ENCODE measurements at places on chromosomes 16 and 17.
A peak's percentile ranks its signal among the peaks of the same experiment; 100 is the strongest.

GRCh38 chr17:58082870-58083490 lies at the start of gene DYNLL2:
TSS of gene DYNLL2 (plus strand) at chr17:58083419. CDS start at chr17:58087091, 3,672 bp downstream.
- DNase-seq = peak; percentile 93

GRCh38 chr17:38616361-38616760 lies 10.6 kb upstream of the SRCIN1 start:
- DNase-seq = no peak

DNA sequence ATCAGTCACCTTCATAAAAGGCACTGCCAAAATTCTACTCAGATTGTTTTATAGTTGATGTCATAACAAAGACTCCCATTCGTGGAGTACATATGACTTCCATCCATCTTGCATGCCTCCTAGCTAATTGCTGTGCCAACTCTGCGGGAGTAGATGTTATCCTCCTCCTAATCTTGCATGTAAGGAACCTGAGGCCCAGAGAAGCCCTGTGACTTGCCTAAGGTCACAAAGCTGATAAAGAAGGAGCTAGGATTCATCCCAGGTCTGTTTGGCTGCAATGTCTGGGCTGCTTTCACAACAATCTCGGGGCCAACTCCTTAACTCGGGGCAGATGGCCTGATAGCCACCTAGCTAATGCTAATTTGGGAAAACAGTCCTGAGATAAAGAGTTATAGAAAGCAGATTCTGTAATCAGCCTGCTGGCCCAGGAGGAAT lies 87.3 kb downstream of the YPEL2 start:
- no peak for DNase-seq

- peak; percentile 97 for DNase-seq
Observed at GRCh38 chr17:42561897-42562387, at the start of gene COASY. TSS of gene COASY (plus strand) at chr17:42562148. CDS start at chr17:42562623, 475 bp downstream.

GRCh38 chr16:64469906-64470702 lies 651.8 kb downstream of the CDH11 start:
- DNase-seq = no peak

DNA sequence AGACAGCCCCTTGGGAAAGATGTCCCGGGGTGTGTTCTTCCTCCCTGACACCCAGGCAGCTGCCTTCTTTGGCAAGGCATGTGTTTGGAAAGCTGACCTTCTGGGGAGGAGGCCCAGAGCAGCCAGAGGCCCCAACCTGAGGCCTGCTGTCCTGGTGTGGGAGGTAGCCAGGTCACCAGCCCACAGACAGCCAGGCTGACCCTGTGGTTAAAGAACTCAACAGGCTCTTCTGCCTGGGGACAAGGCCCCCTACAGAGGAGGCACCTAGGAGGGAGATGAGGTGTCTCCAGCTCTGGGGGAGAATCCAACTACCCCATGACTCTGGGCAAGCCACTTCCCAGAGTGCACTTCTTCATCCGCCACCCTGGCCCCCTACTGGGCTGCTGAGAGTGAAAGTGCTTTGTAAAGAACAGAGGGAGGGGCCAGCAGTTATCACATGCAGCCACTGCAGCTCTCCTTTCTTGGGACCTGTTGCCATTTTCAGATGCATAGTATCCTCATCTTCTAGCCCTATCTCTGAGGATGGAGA lies 13.1 kb upstream of the SREBF1 start:
- peak; percentile 92 for DNase-seq

GRCh38 chr16:85137323-85138072 lies 25.2 kb upstream of the CIBAR2 start:
- DNase-seq = no peak

DNA sequence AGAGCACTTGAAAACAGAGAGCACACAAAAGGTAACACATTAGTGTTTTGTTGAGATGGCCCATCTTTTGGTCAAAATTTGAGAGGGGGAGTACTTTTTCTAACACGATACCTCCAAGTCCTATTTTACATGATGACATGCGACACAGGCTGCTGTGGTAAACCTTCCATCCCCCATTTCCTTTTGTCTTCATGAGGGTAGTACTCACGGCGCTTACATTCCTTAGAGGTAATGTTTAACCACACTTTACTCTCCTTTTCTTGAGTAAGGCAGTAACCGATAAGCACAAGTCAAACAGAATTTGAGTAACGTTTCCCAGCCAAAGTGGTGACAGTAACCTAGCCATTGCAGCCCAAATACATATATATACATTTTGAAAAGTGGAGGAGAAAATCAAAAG lies 35.8 kb upstream of the PITPNM3 start:
- no peak for DNase-seq

- no peak for DNase-seq
Observed at GRCh38 chr16:77374384-77374783, 60.5 kb downstream of the ADAMTS18 start.

GRCh38 chr17:43784068-43784467 lies 3.8 kb downstream of the CFAP97D1 start:
- DNase-seq = no peak

DNA sequence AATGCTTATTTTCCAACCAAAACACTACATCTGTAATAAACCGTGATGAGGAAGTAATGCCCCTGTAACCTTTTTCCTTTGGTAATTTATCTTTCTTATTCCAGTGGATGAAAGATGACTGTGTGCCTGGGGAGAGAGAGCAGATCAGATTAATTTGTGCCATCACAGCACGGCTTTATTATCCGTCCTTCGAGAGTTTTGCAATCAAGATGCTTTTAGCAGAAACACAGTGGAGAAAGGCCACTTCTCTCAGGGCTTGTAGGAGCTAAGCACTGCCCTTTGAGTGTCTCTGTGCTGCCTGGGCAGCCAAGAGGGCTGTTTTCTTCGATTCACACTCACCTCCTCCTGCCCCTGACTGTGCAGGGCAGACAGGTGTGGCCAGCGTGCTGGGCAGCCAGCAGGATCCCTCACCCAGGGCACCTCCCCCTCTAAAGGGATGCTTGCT lies 190.2 kb downstream of the PRKCA start:
- no peak for DNase-seq

DNA sequence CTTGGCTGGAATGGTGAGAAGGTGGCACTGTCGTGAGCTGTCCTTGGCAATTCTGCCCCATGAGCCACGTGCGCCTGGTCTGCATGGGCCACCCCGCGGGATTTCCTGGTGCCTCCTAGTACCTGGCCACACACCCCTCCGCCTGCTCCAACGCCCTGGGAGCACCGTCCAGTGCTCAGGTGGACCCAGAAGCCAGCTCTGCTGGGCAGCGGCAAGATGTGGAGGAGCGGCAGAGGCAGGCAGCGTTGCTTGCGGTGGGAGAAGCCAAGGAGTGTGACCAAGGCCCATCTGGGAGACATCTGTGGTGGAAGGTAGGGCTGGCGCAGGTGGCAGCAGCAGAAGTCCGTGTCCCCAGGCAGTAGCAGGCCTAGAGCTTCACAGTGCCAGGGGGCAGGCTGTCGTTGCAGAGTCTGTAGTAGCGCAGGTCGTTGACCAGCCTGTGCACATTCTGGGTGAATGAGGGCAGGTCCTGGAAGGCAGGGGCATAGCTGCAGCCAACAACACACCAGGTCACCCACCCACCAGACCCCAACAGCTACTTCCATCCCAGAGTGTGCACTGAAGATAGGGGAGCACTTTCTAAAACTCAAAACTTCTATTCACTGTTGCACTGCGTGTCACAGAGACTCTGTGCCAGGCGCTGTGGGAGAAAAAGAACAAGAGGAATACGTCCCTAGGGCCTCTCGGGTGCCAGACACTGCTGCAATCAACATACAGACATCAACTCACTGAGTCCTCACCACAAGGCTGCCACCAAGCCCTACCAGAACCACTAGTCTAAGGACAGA lies 34.9 kb upstream of the GSG1L start:
- no peak for DNase-seq

- no peak for DNase-seq
Observed at GRCh38 chr16:8713635-8714172, 39.3 kb downstream of the ABAT start.

DNA sequence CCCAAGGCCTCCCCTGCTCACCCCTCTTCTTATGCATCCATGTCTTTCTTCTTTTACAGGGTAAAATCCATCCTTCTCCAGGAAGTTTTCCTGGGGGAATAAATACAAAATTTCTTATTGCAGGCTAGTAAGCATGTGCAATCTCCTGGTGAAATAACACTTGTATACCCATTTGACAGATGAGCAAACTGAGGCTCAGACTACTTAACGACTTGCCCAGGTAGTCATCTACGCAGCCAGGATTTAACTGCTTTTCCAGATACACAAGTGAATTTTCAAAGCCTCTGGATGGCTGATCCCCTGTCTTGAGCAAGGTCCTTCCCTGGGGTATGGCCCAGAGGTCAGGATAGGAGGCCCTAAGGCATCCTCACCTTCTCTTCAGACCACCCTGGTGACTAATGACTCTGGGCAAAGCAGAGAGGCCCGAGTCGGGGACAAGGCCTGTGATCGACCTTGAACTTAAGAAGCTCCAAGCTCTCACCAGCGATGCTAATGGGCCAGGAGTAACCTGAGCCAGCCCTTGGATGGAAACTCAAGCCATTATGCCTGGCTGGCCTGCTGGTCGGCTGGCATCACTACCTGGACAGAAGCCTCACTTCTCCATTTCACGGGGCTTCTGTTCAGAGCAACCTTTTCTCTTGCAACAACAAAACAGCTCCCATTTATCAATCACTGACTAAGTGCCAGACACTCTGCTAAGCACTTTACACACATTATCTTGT lies 33.1 kb downstream of the ZNF423 start:
- no peak for DNase-seq

- DNase-seq = no peak
Observed at GRCh38 chr16:75341564-75342307, 90.3 kb upstream of the BCAR1 start.

DNA sequence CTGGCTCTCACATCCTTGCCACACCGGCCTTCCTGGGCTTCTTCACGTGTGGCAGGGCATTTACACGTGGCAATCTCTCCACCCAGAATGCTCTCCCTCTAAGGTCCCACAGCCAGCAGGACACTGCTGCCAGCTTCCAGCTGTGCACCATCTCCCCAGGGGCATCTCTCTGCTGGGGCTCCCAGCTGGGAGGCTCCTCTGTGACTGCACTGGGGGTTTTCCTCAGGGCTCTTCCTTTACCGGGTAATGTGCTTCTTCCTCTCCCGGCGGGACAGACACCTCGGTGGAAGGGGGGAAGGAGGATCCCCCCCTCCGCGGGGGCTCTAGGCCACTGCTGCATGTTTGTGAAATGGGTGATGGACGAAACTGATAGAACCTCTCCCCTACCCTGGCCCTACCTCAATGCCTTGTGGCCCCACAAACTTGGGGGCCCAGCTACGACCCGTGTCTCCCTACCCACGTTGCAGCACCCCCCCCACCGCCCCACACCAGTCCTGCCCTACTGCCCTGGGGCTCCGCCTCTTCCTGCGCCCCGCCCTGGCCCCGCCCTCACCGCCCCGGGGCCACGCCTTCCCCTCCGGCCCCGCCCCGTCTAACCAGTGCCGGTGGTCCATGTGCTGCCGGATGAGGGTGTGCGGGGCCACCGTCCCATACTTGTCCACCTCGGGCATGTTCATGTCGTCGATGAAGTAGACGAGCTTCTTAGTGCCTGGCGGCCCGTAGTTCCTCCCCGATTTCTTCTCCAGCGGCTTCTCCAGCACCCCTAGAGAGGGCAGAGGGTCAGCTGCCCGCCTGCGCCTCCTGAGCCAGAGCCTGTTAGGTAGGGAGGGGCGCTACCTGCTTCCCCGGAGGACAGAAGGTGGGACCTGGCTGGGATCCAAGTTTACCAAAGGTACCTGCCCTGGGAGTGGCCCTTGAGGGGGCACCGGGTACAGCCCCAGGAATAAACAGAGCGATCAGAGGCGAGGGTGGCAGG lies 92.6 kb downstream of the DNAH17 start:
- peak; percentile 69 for DNase-seq

DNA sequence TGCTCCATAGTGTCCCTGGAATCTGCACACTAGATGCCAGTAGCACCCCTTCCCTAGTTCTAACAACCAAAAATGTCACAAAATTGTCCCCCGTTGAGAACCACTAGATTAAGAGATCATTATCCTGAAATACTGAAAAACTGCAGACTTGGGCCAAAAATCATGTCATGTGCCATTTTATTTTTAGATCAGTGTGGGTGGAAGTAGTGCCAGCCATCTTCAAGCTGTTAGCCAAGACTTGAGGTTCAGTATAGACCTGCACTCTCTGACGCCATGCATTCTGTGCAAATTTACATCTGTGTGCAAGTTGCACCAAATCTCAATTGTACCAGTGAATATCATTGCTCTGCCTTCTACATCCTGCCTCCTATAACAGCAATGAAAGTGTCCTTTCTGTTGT lies 31.5 kb upstream of the NOL11 start:
- no peak for DNase-seq

- DNase-seq = no peak
Observed at GRCh38 chr17:73391331-73392265, 79.8 kb upstream of the CDC42EP4 start.

DNA sequence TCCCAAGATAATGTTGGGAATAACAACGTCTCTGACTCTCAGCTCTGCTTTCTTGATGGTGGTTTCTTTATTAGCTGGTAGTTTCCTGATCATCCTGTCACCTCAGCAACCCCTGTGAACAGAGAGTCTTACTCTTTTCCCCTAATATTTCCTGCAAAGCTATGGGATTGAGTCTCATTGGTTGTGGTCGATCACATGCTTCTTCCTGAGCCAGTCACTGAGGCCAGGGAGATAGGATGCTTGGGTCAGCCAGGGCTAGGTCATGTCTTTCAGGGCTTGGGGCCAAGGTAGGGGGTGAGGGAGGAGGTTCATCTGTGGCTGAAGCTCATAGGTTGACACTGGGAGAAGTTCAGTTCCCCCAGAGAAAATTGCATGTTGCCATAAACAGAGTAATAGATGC lies 114.3 kb downstream of the ABCC1 start:
- no peak for DNase-seq

- DNase-seq = no peak
Observed at GRCh38 chr16:73053364-73054124, 5.6 kb upstream of the ZFHX3 start.

DNA sequence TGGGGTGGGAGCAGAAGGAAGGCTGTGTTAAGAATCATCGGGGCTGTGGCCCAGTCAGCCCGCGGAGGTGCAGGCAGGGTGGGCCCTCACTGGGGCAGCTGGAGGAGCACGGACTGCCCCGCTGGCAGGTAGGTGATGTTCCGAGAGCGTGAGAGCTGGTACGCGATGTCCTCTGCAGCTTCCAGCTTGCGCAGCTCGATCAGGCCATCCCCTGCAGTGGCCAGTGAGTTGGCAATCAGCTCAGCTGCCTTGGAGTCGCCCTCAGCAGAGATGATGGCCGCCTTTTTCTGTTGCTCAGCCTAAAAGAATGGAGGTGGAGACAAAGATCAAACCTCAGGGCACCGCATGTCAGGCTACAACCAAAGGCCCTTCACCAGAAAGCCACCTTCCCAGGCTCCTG lies 9.8 kb downstream of the PHB1 start:
- DNase-seq = peak; percentile 37

- DNase-seq = no peak
Observed at GRCh38 chr17:2943981-2944380, 119.4 kb downstream of the OR1D5 start.

GRCh38 chr17:28878158-28878910 lies 19.2 kb downstream of the FLOT2 start:
- no peak for DNase-seq
